ENCODE measurements at places on chromosomes 11 and 22.
A peak's percentile ranks its signal among the peaks of the same experiment; 100 is the strongest.

DNA sequence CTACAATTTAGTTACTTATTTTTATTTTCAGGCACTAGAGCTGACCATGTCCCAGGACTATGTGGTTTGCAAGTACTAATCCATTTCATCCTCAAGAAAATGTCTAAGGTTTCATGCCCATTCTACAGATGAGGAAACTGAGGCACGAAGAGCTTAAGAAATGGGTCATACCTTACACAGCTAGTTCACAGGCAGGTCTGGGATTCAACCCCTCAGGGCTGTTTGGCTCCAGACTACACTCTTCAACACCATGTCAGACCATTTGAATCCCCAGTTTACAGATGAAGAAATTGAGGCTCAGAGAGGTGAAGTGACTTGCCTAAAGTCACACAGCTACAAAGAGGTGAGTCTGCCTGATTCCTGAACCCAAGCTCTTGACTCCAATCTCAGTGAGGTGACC, 144.1 kb downstream of the MIAT start:
- DNase-seq: no peak

GRCh38 chr22:36288571-36289405, 35.9 kb downstream of the APOL1 start:
- no peak for DNase-seq

GRCh38 chr22:46969491-46969890, 207.0 kb downstream of the TBC1D22A start:
- DNase-seq: no peak

DNA sequence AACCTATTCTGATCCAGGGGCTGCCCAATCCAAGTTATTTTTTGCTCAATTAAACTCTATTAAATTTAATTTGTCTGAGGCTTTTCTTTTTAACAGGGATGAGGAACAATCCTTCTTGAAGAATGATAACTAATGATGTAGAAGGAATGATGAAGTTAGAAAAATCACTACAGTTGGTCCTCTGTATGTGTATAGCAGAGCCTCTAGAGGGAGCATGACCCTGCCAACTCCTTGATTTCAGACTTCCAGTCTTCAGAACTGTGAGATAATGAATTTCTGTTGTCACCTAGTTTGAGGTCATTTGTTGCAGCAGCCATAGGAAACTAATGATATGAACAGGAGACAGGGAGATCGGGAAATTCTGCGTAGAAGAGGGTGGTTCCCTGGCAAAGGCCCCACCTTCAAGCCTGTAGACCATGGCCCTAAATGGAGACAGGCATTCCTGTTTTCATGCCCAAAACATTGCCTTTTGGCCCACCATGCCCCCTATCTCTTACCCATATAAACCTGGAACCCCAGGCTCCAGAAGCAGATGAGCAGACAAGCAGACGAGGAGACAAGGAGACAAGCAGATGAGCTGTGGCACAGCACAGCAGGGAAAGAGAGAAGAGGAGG, 7.7 kb upstream of the QSER1 start:
- no peak for DNase-seq

DNA sequence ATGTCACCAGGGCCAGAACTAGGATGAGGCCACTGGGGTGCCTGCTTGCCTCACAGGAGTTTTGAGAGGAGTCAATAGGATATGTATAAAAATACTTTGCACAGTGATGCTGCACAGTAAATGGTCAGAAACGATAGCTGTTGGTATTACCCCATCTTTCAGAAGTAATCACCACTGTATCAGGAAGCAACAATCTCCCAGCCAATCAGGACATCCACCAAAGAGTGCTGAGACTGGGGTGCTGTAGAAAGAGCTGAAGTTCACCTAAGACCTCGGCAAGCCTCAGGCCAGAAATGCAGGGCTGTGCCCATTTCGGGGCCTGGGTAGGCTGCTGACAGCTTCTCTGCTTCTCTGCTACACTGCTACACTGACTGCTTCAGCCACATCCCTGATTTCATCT, 17.4 kb downstream of the LMO2 start:
- no peak for DNase-seq

DNA sequence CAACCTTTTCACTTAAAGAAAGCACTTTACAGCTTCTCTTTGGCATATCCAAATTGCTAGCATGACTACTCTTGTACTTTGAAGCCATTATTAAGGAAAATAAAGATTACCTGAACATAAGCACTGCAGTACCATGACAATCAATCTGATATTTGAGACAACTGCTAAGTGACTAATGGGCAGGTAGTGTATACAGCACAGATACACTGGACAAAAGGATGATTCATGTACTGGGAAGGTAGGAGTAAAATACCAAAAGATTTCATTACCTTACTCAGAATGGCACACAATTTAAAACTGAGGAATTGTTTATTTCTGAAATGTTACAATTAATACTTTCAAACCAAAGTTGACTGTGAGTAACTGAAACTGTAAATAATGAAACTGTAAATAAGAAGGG, 1054.3 kb upstream of the TENM4 start:
- no peak for DNase-seq

DNA sequence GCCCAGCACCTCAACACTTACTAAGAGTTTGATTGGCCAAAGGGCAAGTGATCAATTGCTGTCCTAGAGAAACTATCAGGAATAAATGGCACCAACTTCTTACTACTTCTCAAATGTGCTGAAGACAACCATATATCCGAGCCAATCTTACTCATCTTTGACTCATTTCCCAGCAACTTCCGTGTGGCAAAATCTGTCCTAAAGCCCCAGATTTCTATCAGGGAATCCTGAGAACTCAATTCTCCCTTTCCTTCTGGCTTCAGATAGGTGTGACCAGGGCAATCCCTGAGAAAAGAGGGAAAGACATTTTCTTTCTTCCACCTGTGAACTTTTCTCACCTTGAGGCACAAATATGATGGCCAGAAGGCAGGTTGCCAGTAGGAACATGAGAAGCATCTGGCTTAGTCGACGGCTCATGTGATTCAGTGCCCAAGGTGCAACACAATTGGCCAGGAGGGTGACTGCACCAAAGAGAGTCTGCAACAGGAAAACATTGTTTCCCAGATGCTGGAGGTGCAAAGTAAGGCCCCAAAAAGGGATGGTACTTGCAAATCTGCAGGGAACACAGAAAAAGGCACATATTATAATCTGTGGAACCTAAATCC, 21.8 kb upstream of the SLC22A24 start:
- DNase-seq: no peak

DNA sequence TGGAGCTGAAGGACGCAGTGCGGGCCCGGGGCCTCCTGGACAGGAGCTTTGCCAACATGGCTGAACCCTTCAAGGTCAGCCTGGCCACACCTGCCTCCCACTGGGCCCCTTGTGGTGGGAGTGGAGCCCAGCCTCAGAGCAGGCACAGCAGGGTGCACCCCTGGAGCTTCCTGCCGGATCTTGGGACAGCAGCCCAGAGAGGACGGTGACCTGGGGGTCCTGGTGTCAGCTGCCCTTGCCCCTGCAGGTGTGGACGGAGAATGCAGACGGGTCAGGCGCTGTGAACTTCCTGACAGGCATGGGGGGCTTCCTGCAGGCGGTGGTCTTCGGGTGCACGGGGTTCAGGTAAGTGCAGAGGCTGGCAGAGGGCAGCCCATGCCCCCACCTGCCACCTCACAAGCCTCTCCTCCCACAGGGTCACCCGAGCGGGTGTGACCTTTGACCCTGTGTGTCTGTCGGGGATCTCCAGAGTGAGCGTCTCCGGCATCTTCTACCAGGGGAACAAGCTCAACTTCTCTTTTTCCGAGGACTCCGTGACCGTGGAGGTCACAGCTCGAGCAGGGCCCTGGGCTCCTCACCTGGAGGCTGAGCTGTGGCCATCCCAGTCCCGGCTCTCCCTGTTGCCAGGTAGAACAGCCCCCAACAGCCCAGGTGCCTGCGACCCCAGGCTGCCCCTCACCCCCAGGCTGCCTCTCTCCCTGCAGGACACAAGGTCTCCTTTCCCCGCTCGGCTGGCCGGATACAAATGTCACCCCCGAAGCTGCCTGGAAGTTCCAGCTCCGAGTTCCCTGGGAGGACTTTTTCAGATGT, 5.1 kb downstream of the PGGHG start:
- DNase-seq: no peak

DNA sequence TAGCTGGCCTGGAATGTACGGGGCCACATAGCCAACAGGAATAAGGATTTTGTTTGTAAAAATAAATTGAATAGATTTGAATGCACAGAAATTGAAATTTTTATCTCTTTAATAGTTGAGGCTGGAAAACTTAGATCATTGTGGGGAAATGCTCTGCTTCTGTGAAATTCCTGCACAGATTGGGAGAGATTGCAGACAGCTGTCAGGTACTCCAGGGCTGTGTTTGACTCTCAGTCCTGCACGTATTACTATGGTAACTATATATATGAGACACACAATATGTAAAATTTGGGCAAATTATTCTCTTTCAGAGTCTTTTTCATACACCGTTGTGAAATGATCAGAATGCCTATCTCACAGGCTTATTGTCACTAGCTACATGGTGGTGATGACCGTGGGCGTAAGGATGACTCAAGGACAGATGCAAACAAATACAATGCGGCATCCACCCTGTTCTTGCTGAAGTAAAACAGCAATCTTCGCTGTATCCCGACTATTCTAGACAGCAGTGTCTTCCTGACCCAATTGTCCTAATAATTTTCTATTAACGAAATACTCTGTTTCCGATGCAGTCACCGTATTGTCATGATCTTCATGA, 79.4 kb downstream of the ZC3H12C start:
- DNase-seq: no peak

DNA sequence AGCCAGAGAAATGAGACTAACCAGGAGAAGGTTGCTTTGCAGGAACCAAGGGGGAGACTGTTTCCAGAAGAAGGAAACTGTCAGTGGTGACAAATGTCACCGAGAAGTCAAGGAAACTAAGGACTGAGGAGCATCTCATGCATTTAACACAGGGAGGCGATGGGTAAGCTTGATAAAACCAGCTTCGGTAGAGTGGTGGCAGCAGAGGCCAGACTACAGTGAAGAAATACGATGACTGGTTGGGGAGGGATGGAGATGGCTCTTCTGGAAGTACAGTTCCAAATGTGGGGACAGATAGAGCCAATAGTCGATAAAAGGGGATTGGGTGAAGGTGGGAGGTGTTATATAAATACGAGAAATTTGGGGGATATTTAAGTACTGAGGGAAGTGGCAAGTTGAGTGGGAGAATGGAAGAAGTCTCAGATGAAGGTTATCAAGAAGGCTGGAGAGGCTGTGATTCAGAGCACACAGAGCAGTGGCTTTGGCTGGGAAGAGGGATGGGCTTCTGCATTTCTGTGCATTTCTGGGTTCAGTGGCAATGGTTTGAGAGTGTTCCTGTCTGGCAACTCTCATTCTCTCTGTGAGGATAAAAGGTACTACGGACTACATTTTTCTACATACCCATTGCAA, 29.2 kb downstream of the SC5D start:
- peak; percentile 22 for DNase-seq

- DNase-seq: no peak
These were observed 167.0 kb downstream of the BUD13 start for GRCh38 chr11:116605543-116606459.

GRCh38 chr11:126702165-126702720, 298.3 kb downstream of the KIRREL3 start:
- no peak for DNase-seq

DNA sequence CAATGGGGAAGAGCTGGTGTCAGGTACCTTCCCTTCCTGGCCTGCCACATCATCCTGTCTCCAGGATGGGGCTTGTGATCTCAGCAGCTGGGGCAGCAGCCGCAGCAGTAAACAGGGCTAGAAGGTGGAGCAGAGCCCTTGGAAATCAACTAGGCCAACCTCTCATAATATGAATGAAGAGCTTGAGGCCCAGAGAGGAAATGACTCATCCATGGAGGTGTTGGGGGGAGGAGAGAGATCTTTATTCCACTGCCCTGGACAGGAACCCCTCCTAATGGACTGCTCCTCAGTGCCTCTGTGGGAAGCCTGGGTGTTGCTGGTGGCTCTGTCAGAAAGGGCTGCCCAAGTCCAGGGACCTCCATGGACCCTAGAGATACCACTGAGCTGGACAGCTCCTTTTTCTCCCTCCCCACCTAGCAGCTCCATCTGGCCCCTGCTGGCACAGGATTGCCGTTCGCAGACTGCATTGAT, 111.8 kb downstream of the OSBP2 start:
- DNase-seq: no peak

GRCh38 chr22:42581762-42582716, 28.3 kb downstream of the SERHL2 start:
- DNase-seq: peak; percentile 32

DNA sequence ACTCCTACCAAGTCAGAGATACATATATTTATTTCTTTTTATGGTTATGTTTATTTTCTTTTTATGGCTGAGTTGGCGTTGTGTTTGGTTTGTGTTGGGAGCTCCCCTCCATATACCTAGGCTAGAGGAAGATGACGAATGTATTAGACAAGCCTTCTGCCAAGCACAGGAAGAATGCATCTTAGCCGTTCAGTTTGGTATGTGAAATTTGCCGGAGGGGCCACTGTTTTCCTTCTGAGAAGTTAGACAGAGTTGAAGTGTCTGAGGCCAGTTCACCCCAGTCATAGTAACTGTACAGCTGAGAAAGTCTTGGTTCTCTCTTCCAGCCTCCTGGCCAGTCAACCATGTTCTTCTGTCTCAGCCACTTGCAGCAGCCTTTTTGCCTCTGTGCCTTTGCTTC, 29.8 kb downstream of the TEAD1 start:
- DNase-seq: no peak

- DNase-seq: no peak
These were observed 87.5 kb downstream of the TMEM135 start for GRCh38 chr11:87125257-87125656.

GRCh38 chr22:49657275-49657973, 170.2 kb downstream of the BRD1 start:
- DNase-seq: no peak

DNA sequence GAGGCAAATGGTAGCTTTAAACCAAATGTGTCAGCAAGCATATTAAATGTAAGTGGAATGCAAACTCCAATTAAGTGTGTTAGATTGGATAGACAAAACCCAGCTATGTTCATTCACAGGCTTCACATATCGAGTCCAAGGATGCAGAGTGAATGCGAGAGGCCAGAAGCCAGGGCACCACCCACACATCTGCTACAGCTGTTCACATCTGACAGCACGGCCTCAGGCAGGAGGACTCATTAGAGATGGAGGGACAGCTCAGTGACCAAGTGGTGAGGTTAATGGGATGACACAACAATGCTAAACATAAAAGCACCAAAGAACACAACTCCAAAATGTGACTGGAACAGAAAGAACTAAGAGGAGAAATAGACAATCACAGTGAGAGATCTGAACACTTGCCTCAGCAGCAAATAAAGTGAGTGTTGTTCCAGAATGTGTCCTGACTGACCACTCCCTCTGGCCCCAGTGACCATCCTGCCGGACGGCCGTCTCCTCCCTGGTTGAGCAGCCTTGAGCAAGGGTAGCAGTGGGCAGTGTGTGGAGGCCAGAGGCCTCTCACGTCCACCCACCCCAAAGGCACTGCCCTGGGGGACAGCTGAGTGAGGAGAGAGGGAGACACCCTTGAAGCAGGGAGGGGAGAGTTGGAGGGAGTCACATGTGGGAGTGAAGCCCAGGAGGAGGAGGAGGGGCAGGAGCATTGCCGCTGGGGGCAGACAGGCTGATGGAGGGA, 23.8 kb downstream of the ALG12 start:
- DNase-seq: no peak

GRCh38 chr22:30425327-30425615, 297 bp upstream of the MTFP1 start:
- DNase-seq: no peak

Measured in NCI-H2107 (cell line).